PC-9 (cell line): ENCODE measurements at places on chromosomes 4 and X. TPM values are rescaled to one million over a fixed set of nuclear protein-coding genes. Genes with fewer than 3 reads are reported as not detected.

MSANTD1 gene
- 3.1 and 3.4 TPM in 2 replicates for total RNA-seq

MAGEC1 gene
- total RNA-seq: 0.28 TPM in 2 replicates

CPZ gene
- total RNA-seq: 9.1 and 12.1 TPM in 2 replicates

AR gene
- 1.7 and 3.4 TPM in 2 replicates for total RNA-seq

TMPRSS11D gene
- not detected in 2 replicates for total RNA-seq

DNA sequence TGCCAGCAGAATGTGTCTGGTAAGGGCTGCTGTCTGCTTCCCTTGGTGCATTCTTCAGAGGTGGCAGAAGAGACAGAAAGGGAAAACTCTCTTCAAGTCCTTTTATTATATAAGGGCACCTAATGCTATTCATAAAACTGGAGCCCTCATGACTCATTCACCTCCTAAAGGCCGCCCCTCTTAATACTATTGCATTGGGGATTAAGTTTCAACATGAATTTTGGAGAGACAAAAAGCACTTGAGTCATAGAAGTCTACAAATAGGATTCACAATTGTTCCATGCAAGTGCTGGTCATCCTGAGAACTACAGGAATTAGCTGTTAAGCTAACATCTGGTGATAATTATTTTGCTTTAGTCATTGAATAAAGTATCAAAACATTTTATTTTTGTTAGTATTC, 349.5 kb downstream of the HS3ST1 start:
- no peak for DNase-seq

GRCh38 chr4:184433258-184433892, 41.0 kb downstream of the IRF2 start:
- no peak for DNase-seq

DNA sequence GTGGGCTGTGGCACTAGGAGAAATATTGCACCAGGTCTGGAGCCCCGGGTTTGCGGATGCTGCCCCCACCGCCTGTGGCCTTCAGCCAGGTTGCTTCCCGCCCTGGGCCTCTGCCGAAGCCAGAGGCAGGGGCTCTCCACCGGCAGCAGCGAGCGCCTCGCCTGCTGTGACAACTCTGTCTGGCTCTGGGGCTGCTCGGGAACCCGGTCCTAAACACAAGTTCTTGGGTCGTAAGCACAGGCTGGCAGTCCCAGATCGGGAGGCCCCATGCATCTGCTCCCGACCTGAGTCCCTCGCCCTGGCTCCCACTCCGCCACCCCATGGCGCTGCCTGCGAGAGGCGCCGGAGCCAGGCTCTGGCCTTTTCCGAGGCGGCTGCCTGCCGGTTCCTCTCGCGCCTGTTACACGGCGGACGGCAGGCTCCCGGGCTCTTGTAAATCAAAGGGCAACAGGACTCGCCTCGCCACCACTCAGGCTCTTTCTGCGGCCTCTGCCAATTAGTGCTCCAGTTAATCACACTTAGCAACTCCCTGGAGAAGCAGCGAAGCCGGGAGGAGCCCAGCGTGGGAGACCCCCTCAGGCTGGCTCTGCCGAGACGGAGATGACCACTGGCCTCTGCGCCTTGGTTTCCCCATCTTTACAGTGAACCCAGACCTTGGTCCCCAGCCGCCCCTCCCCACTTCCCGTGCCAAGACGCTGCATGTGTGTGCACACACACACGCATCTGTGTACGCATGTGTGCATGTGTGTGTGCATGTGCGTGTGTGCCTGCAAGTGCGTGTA, 109.2 kb downstream of the DCTD start:
- no peak for DNase-seq

DNA sequence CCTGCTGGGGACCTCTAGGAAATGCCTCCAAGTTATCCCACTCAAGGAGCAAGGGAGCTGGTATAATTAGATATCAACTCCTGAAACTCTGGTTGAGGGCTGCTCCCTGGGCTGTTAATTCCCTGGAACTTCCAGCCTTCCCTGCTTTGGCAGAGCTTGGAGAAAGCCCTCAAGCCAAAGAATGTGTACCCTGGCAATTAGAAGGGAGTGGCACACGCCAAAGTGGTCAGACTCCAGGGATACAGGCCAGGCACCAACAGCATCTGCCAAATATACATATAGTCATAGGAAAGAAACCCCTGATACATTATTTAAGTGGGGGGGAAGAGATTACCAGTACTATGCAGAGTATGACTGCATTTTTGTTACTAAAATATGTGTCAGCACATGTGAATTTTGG, 616.8 kb downstream of the BCOR start:
- DNase-seq: no peak

GRCh38 chr4:27066591-27066990, 205.9 kb downstream of the STIM2 start:
- DNase-seq: no peak

DNA sequence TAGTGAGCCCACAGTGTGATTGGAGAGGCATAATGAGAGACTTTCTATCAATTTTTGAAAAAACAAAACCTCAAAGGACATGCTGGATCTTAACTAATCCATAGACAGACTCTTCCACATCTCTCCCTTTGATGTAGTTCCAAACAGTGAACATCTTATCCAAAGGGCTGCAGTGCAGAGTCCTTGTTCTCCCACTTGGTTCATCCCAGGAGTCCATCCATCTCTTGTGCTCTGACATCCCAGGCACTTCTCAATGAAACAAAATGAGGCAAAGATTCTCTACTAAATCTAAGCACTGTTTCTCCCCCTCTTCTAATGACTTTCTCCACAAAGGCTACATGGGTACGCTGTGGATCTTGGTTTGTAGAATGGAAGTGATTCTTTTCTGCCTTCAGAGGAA, 8.3 kb downstream of the SHROOM3 start:
- DNase-seq: no peak

DNA sequence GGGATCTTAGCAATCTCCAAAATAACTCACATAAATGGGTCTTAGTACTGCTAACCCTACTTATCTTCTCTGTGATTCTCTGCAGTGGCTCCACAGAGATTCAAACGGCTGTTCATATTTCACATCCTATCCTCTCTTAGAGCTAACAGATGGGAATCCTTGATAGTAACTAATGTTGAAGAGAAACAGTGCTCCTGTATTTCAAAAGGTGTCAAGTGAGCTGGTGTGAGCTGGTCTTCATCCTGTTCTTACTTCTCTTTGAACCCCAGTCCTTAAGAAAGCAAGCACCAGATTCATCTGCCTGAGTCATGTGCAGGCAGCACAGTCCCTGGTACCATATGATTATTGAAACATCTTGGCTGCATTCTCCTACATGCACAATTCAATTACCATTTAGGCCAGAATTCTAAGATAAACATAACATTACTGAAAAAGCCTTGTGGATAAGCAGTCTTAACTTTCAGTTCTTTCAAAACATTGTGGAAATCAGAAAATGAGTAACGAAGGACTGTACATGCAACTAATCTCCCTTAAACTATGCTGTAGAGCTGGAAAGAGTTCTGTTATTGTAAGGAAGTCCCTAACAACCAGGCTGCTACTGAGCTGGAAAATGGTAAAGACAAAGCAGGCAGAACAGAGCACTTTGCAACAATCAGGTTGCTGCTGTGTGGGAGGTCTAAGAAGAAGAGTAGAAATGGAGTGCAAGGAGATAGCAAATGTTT, 153.1 kb downstream of the NPNT start:
- no peak for DNase-seq

- DNase-seq: no peak
Observed at GRCh38 chr4:83604321-83604720, 68.4 kb downstream of the GPAT3 start.

- no peak for DNase-seq
Observed at GRCh38 chr4:10129196-10130177, 12.9 kb upstream of the WDR1 start.
